ENCODE measurements at places on chromosomes 12 and 14. TPM values are rescaled to one million over a fixed set of nuclear protein-coding genes. Genes with fewer than 3 reads are reported as not detected.

- DNase-seq: no peak
These were observed 197.5 kb downstream of the NOVA1 start for GRCh38 chr14:26400373-26400772.

DNA sequence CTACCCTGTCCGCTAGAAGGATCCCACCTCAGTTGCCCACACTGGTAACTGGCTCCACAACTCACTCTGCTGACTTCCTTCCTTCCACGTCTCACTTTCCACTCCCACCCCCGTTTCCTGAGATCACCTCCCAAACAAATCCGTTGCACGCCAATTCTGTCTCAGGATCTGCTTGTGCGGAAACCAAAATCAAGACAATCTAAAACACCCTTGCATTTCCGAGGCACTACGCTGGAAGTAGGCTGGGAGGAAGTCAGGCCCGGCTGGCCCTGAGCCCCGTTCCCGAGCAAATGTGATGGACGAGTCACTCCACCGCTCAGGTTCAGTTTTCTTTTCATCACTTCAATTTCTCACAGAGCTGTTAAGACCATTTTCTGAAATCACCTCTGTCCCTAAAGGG lies 23.1 kb downstream of the ABCB9 start:
- no peak for DNase-seq

DNA sequence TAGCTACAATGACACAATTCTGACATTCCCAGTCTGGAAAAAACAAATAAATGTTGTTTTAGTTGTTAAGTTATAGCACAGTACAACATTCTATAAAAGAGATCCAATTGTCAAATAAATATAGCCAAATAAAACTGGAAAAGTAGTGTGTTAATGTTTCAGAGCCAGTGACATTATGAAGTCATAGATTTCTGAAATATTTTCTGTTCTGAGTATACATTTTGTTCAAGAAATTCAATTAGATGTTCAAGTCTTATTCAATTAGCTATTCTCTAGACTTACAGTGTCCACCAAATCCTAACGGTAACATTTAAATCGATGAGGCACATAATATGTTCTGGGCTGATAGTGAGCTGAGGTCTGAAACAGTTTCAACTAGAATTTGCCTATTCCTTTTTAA lies 196.1 kb upstream of the ABCD2 start:
- DNase-seq: no peak

GRCh38 chr14:61244009-61244408 lies 37.1 kb downstream of the TMEM30B start:
- DNase-seq: no peak

- no peak for DNase-seq
These were observed 171.3 kb upstream of the NTF3 start for GRCh38 chr12:5260591-5261086.

ADAM21 gene
- not detected for total RNA-seq
